ENCODE measurements at places on chromosomes 1 and 21.

DNA sequence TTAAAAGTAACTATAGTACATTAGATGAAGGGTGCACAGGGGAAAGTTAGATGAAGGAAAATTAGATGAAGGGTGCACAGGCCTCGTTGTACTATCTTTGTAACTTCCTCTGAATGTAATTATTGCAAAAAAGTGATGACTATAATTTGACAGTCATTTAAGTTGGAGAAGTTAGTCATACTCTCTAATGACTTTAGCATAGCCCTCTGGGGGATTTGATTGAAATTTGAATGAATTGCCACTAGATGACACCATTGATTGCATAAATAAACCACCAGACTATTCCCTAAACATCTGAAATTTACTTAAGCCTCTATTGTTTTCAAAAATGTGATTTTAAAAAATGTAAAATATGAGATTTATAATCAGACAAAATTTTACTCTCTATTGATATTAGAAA, 102.6 kb downstream of the TPR start:
- DNase-seq = no peak

- peak; percentile 35 for DNase-seq
Observed at GRCh38 chr1:147627435-147628110, 42.8 kb downstream of the ACP6 start.

DNA sequence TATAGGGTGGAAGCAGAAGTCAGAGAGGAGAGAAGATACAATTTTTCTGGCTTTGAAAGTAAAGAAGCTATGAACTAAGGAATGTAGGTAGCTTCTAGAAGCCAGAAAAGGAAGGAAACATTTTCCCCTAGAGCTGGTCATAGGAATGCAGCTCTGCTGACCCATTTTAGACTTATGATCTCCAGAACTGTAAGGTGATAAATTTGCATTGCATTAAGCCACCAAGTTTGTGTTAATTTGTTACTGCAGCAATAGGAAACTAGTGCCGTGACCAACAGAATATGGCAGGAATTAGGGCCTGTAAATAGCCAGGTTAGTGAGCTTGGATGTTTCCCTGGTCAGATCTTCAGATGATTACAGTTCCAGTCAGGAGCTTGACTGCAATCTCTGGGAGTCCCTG, 244.3 kb upstream of the C1orf105 start:
- no peak for DNase-seq

- peak; percentile 79 for DNase-seq
Observed at GRCh38 chr1:26788836-26789611, 1.3 kb downstream of the PIGV start.

DNA sequence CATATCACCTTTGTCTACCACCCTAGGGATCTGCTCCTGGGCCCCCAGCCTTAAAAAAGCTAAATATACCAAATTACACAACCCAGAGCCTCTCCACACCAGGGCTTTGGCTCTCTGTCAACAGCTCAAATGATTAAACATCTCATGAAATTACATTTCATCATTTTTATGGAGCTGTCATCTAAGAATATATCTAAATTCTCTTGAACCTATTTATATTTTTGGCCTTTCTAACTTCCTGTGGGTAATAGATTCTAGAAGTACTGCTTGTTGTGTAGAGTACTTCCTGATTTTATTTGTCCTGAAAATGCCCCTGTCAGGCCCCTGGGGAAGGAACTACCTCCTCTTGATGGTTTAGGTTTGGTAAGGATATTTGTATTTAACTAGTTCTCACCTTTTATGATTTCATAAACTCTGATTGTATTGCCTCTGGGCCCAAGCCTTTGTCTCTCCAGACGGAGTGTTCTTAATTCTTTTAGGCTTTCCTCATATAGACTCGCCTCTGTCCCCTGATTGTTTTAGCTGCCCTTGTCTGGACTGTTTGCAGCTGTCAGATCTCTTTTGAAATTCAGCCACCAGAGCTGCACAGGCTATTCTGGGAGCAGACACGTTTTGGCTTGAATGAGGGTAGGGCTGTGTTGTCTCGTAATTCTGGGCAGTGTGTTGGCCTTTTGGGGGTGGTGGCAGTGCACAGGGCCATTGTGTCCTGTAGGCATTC, 16.6 kb downstream of the MYOG start:
- DNase-seq = no peak

DNA sequence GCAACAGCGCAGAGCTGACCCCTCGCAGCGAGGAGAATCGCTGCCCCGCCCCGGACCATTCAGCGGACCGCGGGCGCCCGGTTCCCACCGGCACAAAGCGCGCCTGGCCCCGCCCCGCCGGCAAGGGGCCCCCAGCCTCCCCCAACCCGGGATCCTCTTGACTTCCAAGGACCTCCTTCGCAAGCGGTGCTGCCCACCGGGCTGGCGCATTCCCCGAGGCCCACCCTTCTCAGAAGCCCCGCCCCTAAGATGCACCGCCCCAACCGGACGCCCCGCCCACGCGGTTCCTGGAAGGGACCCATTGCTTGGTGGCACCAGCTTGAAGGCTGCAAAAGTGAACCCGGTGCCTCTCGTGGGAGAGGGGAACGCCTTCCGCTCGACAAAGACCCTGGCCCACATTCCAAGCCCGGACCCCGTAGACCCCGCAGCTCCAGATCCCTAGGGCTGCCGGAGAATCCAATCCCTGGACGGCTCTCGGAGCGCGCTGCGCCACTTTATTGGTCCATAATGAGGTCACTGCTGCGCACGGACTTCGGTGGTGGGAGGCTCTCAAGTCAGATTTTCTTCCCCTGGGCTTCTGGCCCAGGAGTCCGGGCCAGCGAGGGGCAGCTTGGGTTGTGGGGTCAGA, 2.0 kb downstream of the HES3 start:
- DNase-seq = peak; percentile 24

DNA sequence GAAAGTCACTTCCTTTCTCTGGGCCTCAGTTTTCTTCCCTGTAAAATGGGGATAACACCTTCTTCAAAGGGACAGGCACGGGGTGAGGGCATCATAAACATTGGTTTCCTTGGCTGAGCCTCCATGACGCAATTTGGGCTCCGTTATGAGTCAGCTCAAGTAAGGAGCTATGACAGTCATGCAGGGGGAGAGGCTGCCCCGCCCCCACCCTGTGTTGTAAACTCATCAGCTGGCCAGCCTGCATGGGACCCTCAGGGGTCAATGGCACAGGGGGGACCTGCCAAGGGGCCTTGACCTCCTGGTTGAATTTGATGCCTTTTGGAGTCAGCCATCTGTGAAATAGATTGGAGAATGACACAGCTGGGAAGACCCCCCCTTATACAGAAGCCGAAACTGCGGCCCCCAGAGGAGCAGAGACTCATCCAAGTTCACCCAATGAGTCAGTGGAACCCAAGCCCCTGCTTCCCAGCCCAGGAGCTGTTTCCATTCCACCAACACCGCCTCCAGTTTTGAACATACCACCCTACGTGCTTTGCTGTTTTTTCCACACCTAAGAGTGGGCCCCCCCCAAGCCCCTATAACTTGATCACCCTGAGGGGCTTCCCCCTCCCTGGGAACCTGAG, 36.8 kb upstream of the RUNX3 start:
- DNase-seq = no peak

DNA sequence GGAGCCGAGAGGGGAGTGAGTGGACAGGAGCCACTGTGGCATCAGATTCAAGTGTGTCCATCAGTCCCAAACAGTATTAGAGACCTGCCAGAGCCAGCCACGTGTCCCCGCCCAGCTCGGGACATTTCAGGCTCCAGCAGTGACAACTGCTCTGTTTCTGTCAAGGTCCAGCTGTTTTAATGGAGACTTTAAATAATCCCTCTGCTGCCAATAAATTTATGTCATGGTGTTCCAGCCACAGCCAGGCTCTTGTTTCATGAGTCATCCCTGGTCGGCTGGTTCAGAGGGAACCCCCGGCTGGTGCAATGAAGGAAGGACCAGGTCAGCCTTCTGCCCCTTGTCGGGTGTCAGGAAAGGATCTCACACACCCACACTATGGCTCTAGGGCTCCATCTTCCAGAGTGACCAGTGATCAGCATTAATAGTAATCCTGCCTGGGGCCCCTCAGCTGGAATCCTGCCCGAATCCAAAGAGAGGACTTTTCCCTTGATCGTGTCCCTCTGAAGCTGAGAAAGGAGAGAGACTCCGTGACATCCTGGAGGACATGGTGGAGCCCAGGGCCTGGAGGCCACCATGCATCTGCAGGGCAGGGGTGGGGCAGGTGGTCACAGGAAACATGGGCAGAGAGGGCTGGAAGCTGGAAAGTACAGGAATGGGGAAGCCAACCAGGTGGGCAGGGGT, 197.3 kb downstream of the MATN1 start:
- DNase-seq = no peak

GRCh38 chr1:154497026-154497806, 4.8 kb upstream of the TDRD10 start:
- DNase-seq = no peak

GRCh38 chr21:31141389-31142000, 103.2 kb upstream of the KRTAP19-8 start:
- no peak for DNase-seq

GRCh38 chr21:31991356-31992331, 118.8 kb downstream of the HUNK start:
- DNase-seq = no peak

- DNase-seq = no peak
Observed at GRCh38 chr1:99623554-99623953, 22.4 kb upstream of the PALMD start.

DNA sequence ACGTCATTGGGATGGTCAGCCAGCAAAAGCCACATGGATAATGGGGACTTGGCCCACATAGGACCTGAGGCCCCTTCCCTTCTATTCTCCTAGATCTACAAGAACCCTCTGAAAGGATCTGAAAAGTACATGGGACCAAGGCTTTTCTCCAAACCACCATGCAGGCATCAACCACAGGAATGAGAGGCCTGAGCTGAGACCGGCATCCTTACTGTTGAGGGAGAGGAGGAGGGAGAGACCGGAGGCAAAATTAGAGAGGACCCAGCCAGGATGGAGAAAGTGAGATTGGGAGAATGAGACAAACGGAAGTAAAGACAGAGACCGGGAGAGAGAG, 281.7 kb downstream of the RRAGC start:
- no peak for DNase-seq

- DNase-seq = no peak
Observed at GRCh38 chr1:88661951-88662699, 21.9 kb upstream of the PKN2 start.

DNA sequence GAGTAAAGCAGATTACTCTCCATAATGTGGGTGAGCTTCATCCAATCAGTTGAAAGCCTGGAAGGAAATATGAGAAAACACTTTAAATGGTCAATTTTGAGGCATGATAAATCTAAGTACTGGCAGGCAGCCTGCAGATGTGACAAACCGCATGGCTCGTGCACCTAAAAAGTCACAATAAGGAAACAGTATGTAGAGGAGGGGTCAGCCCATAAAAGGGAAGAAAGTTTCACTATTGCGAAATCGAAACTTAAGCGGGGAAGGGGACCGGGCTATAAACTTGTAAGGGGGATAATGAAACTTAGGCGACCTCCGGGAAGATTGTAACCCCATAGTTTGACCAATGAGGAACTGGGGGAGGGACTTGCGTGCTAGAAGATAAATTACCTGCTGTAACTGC, 109.8 kb downstream of the PLPPR4 start:
- DNase-seq = no peak

- no peak for DNase-seq
Observed at GRCh38 chr1:78716186-78716585, 66.6 kb downstream of the IFI44 start.

DNA sequence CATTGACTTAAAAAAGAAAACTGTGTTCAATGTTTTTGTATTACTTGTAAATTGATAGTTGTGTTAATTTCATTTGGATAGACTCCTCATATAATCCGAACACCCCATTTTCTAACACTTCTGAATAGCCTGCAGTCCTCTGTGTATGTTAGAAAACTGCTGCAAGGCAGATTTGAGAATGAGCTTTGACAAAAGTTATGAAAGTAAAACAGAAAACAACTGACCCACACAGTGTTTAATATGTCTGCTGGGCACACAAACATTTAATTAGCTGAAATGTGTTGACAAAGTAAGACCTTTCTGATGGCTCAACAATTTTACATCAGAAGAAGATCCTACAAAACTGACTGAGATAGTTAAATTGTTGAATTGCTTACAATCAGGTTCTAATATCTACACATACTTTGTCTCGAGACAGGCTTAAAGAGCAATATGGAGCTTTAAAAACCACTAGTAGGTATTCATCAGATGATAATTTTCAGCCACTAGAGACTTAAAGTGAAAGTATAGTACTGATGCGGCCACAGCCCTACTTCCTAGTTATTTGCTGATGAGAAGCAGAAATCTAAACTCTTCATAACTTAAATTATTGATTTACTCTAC, 40.0 kb upstream of the PRMT6 start:
- no peak for DNase-seq

- DNase-seq = no peak
Observed at GRCh38 chr1:209328196-209328595, 255.3 kb upstream of the CAMK1G start.

DNA sequence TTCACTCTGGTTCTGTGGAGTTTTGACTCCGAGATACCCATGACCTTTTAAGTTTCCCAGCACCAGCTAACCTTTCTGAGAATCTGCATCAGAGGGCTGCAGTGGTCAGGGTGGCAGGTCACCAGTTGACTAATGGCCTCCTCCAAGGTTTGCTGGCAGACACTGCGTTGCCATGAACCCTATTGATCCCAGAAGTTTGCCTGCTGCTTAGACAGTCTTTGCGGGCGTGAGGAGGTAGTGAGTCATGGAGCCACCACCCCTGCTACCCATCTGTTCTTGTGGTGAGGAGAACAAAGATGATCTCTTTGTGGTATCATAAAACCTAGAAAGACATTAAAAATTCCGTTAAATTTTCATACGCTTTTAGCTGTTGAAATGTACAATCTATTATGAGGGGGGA, 180.4 kb downstream of the FGGY start:
- no peak for DNase-seq

- DNase-seq = no peak
Observed at GRCh38 chr1:13943055-13943454, 243.1 kb downstream of the PRDM2 start.

DNA sequence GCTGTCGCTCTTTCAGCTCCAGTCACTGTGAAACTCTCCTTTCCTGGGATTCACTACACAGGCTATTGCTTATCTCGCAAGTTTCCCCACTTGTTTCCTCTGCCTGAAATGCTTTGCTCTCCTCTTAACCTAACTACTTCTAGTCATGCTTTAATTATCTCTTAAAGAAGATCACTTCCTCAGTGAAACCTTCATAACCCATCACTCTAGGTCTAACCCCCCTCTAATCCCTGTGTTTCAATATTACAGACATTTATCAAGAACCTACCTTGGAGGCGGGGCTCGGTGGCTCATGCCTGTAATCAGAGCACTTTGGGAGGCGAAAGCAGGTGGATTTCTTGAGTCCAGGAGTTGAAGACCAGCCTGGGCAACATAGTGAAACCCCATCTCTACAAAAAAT, 16.7 kb upstream of the ZNF644 start:
- DNase-seq = no peak

- no peak for DNase-seq
Observed at GRCh38 chr1:221344693-221345092, 397.2 kb downstream of the DUSP10 start.

GRCh38 chr1:230753586-230754251, 6.5 kb downstream of the CAPN9 start:
- DNase-seq = peak; percentile 21

GRCh38 chr1:25356441-25356840, 18.3 kb downstream of the TMEM50A start:
- DNase-seq = no peak

GRCh38 chr1:21294266-21294989, 4.2 kb upstream of the ECE1 start:
- DNase-seq = peak; percentile 74

Data from T-helper 17 cell (primary cell).